ENCODE measurements at places on chromosomes 3 and 15.

GRCh38 chr15:70343961-70344621 lies 246.4 kb upstream of the TLE3 start:
- no peak for DNase-seq

DNA sequence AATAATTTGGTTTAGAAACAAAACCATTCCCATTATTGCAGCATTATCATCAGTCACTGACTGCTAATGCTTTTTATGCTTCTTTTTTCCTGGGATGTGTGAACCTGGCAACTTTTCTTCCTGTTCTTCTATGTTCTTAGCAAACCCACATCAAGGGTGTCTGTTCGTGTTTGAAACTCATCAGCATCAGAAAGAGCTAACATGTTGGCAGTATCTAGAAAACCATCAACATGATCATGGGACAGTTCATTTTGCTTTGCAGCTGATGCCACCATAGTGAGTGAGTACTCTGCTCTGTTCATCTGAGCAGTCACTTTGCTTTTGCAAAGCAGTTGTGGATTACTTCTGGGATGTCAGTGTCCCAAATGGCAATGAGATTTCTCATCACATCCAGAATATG lies 5.9 kb downstream of the DPH3 start:
- no peak for DNase-seq

- no peak for DNase-seq
Measured at GRCh38 chr3:172279191-172279640, 169.0 kb downstream of the GHSR start.

- no peak for DNase-seq
Measured at GRCh38 chr3:106208251-106208650, 339.4 kb upstream of the CBLB start.
